ENCODE measurements at places on chromosomes 3 and 15.

DNA sequence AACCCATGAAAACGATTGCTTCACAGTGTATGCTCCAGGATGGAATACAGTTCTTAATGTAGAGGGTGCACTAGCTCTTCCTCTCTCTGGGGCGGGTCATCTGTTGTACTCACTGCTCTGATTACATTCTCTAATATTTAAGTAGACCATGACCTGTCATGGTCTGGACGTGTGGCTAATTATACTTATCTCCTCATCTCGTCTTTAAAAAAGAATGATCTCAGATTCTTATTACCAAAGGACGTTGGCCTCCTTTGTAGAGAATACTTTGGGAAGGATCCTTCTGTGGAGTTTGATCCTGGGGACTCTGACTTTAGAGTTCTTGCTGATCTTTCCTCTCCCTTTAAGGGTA lies 48.4 kb upstream of the TRAK1 start:
- DNase-seq: no peak

GRCh38 chr3:155934230-155934629 lies 63.8 kb downstream of the GMPS start:
- no peak for DNase-seq

- DNase-seq: no peak
Measured at GRCh38 chr3:65018801-65019200, 331.0 kb upstream of the ADAMTS9 start.

GRCh38 chr3:127628788-127629466 lies at the start of gene PODXL2:
Gene PODXL2, plus strand, starts transcription at chr3:127629185. Its CDS starts 35 bp downstream, at chr3:127629220.
- DNase-seq: no peak

GRCh38 chr15:48774484-48774883 lies 36.4 kb downstream of the CEP152 start:
- no peak for DNase-seq

- DNase-seq: no peak
Measured at GRCh38 chr3:170203457-170203856, 18.8 kb upstream of the PRKCI start.

DNA sequence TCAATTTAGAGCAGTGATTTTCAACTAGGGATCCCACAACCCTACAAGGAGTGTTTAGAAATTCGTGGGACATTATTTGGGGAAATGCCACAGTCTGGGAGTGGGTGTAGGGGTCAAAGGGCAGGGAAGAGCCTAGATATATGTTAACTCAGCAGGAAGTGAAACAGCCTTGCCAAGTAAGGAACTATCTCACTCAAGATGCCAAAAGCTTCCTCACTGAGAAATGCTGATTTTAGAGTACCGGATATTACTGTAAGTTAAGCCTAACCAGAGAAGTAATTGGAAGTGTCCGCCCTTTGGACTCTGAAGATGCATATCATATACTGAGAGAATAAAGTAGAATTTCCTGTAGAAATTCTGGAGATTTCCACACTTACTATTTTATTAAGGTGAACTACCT lies 158.6 kb downstream of the BBX start:
- DNase-seq: no peak

DNA sequence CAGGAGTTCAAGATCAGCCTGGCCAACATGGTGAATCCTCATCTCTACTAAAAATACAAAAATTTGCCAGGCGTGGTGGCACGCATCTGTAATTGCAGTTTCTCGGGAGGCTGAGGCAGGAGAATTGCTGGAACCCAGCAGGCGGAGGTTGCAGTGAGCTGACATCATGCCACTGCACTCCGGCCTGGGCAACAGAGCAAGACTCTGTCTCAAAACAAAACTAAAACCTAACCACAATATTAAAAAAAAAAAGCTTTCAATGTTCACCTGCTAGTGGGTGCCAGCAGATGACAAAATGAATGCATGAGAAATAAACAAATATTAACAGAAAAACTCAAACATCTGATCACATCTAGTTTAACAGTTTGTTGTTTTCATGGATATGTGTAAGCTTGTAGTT lies 9.0 kb downstream of the SLC24A1 start:
- no peak for DNase-seq

DNA sequence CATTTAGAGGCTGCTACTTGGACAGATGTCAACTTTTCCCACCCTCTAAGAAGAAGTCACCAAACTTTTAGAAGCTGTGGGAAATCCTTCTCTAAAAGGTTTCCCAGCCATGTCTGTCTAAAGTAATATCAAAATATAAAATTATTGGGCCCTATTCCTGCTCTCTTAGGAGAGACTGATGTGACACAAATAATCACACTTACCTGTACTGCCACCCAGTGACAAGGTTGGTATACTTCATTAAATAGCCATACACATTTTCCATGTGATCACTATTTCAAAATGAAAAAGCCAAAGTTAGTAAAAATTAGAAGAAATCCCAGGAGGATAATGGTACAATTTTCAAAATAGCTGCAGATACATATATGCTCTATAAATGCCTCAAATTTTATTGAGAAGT lies 12.6 kb downstream of the OSBPL11 start:
- DNase-seq: no peak

DNA sequence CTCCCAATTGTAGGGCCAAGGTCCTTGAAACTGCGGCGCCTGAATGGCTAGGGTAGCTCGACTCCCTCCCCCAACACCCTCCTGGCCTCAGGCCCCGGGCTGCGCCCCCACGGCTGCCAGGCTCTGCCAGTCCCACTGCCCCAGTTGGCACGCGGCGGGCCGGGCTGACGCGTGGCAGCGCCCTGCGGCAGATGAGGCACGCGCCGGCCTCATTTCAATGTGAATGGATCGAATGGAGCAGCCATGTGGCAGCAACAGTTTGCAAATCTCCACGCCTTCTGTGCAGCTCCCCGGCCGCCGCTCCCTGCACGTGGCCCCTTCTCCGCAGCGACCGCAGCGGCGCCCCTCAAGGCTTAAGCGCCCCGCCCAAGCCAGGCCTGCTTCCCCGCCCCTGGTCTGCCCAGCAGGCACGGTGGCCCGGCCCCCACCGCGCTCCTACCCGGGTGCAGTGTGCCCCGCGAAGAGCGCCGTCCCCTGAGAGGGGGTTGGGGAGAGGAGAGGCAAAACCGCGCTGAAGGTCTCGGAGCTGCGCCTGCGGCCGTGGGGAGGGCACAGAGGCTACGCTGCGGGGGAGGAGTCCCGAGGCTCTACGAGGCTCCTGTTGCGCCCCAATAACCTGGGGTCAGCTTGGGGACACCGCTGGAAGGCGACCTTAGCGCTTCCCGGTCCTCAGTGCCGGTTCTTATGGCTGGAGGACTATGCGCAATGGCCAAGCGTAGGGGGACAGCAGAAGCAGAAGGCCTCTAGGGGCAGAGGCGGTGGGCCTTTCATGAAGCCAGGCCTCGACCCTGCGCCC lies 3.1 kb upstream of the DLL4 start:
- no peak for DNase-seq

DNA sequence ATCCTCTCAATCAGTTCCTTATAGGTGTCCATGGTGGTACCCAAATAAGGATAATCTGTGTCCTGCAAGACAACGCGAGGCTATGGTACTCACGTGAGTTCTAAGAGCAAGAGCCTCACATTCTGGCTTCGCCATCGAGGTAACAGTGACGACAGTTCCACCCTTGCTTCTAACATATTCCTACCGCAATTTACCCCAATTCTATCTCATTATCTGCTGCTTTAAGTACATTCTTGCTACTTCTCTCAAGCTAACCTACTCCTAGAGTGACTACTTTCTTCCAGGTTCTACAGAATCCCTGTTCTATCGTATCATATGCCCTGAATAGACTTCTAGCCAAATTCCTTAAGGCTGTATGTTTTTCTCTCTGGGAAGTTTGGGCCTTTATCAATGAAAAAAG lies 26.6 kb downstream of the TFRC start:
- DNase-seq: no peak

GRCh38 chr15:60493166-60493565 lies 14.2 kb upstream of the ICE2 start:
- DNase-seq: no peak

DNA sequence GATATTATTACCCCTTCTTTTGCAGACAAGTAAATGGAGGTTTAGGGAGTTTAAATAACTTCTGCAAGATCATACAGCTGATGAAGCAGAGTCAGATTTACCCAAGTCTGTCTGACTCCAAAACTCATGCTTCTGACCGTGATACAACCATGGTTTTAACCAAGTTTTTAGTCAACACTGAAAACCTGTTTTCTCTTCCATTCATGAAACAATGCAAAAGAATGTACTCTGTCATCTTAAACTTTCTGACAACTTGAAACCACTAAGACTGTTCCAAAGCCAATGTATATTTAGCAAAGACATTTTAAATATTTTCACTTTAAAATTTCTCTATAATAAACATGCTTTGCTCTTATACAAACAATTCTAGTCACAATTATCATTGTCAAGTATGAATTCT lies 77.0 kb upstream of the RBMS3 start:
- no peak for DNase-seq

- no peak for DNase-seq
Measured at GRCh38 chr3:64351713-64352638, 126.7 kb upstream of the PRICKLE2 start.

DNA sequence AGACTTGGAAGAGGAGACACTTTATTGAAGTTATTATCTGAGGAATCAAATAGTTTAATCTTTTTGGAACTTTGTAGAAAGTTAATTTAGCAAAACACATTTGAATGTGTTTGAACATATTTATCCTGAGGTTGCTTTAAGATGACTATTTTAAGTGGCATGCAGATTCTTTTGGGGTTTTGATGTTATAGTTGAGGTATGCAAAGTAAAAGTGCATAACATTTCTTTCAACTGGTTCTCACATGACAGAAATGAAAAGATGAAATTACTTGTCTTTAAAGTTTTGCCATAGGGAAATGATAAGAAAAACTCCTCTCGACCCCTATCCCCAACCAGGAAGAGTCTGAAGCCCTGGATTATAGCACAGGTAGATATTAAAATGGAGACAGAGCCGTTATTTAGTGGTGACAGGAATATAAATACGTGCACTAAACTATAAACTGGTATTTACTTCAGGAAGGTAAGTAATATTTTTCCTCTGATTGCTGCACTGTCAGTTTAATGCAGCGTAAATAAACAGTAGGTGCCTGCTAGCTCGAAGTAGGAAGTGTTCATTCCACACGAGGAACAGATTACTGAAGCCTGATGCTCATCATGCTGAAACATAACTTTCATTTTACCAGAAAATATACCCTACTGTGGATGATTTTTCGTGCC lies 15.1 kb upstream of the SATB1 start:
- no peak for DNase-seq

- no peak for DNase-seq
Measured at GRCh38 chr15:100944986-100945385, 25.8 kb downstream of the LRRK1 start.

DNA sequence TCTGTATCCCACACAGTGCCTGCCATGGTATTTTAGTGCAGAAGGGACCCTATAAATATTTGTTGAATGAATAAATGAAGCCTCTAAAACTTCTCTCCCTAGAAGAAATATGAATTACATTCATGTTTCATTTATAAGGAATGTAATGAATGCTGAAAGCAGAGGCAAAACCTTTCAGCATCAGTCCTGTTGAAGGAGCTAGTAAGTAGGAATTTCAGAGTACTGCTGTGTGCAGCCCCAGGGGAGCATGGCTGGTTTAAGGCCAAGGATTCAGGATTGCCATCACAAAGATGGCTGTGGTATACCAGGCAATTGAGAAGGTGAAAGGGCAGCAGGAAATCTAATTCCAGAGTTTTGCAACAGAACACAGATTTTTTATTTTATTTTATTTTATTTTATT lies 1131.4 kb downstream of the IGSF11 start:
- DNase-seq: no peak

DNA sequence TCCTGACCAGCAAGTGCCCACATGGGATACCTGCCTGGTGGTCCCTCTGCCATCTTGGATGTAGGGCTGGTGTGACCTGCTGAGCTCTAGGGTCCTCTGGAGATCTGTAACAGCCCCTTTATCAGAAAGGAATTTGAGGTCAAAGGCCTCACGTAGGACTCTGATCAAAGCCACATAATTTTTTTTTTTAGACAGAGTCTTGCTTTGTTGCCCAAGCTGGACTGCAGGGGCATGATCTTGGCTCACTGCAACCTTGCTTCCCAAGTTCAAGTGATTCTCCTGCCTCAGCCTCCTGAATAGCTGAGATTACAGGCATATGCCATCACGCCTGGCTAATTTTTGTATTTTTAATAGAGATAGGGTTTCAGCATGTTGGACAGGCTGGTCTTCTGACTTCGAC lies 9.5 kb downstream of the ITGB5 start:
- DNase-seq: no peak

- no peak for DNase-seq
Measured at GRCh38 chr15:33547876-33548275, 237.1 kb downstream of the RYR3 start.

DNA sequence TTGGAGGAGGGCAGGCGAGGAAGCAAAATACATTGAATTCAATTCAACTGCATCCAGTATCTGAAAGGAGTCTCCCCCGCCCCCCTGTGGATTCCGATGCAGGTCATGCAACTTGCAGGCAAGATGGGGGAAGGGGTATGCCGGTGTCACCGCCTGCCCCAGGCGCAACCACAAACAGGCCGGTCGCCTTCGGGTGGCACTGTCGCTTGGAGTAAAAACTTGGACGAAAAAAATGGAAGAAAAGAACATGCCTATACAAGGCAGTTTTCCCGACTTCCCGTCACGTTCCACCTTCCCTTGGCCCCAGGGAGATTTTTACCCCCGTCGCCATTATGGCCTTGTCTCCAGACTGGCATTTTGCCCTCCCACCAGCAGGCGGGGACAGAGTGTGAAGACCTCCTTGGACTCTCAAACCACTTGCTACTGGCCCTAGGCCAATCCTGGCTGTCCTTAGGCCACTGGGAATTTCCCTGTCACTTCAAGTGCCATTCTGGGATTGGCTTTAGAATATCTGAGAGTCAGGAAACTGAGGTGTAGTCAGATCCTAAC lies 1.6 kb upstream of the NTRK3 start:
- DNase-seq: no peak

GRCh38 chr15:27061739-27062138 lies 90.8 kb downstream of the GABRG3 start:
- no peak for DNase-seq

DNA sequence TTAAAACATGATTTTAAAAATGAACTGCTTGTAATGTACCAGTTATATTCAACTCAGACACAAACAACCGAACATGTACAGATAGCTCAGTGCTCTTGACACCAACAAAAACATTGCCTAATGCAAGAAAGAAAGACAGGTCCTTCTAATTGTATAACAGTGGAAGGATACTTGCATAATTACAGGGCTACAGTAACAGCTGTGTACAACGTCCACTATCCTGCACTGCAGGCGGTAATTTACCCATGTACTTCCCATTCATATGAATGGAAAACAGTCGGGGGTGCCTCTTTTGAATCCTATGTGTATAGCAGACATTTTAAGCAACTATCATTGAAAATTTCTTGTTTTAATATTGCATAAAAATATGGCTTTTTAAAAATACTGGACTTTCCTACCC lies 41.1 kb upstream of the PLSCR5 start:
- no peak for DNase-seq

DNA sequence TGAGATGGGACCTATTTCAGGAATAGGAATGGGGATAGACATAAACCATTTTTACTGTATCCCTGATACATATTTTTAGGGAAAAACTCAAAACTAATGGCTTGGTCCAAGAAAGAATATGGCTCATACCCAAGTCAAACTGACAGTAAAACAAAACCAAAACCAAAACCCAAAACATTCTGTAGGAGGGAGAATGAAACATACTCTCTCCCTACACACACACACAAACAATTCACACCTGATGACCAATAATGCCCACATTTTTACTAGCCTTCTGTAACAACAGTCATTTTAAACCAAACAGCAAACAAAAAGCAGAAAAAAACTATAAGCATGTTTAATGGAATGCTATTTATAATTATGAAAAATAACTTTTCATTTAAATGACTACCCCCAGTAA lies 74.9 kb downstream of the NBEAL2 start:
- DNase-seq: no peak
